ENCODE measurements at places on chromosomes 2 and 18.

- DNase-seq = no peak
These were observed 24.3 kb downstream of the COA5 start for GRCh38 chr2:98583816-98584618.

GRCh38 chr18:75052475-75052874 is 156.5 kb downstream of the PTGR3 start:
- no peak for DNase-seq

GRCh38 chr2:162581959-162582798 is 238.2 kb downstream of the GCA start:
- no peak for DNase-seq

GRCh38 chr2:239224199-239224570 is 176.6 kb downstream of the HDAC4 start:
- no peak for DNase-seq

DNA sequence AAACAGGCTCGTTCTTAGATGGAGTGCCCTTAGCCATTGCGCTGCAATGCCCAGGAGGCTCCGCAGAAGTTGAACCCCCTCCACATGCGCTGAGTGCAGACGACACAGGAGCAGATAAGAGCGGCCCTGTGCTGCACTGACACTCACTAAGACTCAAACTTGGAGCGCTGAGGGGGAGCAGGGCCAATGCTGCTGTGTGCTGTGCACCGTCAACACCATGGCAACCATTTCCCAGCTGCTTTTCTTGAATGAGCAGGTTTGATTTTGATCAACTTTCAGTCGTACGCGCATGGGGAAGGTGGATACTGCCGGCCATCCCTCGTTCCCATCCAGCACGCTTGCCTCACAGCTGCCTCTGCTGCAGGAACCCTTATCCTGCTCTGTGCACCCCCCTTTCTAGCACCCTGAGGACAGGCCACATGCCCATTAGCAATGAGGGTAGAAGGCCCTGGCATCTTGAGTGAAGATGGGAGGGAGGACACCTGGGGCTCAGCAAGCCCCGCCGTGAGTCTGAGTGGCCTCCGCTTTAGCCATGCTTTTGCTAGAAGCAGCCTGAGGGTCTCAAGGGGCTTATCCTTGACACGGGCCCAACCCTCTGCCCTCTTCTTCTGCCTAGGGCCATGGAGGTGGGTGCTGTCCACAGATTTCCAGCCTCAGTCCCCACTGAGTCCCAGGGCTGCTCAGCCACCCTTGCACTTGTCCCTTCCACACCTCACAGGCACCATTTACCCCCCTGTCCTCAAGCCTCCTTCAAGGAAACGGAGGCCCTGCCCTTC is 271.9 kb downstream of the PHLPP1 start:
- DNase-seq = no peak

DNA sequence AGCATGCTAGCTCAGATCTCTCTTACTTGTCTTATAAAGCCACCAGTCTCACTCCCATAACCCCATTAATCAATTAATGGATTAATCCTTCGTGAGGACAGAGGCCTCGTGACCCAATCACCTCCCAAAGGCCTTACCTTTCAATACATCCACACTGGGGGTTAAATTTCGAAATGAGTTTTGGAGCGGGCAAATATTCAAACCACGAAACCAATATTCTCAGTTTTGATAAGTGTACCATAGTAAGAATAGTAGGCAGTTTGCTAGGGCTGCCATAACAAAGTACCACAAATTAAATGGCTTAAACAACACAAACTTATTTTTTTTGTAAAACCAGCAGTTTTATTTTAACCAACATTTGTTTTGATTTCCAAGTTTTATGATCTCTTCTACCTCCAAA is 15.2 kb downstream of the HIBCH start:
- no peak for DNase-seq

- DNase-seq = no peak
These were observed 30.1 kb upstream of the MBOAT2 start for GRCh38 chr2:9033385-9034168.

DNA sequence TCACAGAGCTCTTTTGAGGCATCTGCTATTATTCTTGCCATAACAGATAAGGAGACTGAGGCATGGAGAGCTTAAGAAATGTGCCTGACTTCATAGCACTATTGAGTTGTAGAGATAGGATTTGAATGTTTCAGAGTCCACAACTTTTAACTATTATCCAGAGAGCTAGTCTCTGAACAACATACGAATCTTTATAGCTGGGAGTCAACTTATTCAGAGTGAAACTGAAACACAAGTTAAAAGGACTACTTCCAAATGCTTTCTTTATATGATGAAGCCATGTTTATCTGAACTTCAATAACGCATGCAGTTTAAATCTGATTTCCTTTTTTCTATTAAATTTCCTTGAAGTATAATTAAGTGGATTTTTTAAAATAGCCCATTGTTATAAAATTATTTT is 268.8 kb downstream of the IKZF2 start:
- DNase-seq = no peak

DNA sequence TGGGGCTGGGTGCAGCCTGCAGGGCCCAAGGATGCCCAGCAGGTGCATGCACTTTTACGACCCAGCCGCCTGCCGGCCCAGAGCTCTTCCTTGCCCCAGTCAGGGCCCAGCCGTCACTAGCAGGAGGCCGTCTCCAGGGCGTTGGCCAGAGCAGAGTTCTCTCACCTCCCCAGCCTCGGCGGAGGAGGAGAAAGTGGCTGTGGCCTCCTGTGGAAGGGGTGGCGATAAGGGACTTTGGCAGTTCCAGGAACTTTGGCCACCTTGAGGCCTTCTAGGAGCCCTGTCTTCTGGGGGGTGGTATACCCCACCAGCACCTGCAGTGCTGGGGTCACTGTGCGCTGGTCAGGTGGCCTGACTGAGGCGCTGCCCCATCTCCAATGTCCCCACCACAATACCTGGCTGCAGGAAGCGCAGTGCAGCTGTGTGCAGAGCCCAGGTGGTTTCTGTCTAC is 22.0 kb downstream of the NPPC start:
- DNase-seq = no peak

DNA sequence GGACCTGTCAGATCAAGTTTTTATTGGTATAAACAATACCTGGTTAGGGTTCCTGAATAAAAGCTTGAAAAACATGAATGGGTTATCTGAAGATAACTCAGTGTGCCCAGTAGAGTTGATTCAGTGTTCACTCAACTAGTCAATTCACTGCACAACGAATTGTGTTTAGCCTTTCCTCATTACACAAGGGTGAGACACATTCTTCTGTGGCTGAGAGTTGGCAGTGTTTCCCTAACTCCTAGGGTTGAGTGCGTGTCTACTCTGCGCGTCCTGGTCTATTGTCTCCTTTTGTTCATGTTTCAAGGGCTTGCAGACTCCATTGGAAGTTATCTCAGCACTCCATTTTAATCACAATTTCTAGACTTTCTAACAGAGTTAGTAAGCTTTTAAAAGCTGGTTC is 32.8 kb upstream of the TMEM178A start:
- DNase-seq = no peak

- no peak for DNase-seq
These were observed 188.4 kb upstream of the KYNU start for GRCh38 chr2:142688856-142689605.

Data from renal cortex interstitium (tissue), 15 donors.